ENCODE measurements at places on chromosomes 11 and 22. TPM values are rescaled to one million over a fixed set of nuclear protein-coding genes. Genes with fewer than 3 reads are reported as not detected.

- no peak overlapping the region for H3K4me3 ChIP-seq
- peaks cover 11% of the 10 kb centered on the region for H3K4me1 ChIP-seq
- no peak overlapping the region for H3K27ac ChIP-seq
- H3K36me3 ChIP-seq: no peaks in the 10 kb centered on the region
- no peak for DNase-seq
Observed at GRCh38 chr11:90135016-90135415, 553 bp downstream of the NAALAD2 start.

FAM111A gene
- polyA plus RNA-seq: 27.4 TPM

DNA sequence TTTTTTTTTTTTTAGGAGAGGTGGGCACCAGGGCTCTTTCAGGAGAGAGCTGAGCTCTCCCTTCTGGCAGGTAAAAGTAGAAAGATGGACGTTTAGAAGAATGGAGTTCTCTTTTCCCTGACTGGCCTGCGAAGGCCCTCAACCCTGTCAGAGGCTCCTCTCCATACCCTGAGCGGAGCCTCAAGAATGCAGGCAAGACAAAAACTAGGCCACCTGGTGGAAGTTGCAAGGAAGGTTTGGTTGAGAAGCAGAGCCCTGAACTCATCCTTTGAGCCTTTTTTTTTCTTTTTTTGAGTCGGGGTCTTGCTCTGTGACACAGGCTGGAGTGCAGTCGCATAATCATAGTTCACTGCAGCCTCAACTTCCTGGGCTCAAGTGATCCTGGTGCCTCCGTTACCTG, 1.4 kb downstream of the OTOG start:
- DNase-seq: no peak
- no peak overlapping the region for H3K4me3 ChIP-seq
- H3K27me3 ChIP-seq: no peaks in the 10 kb centered on the region
- H3K36me3 ChIP-seq: no peaks in the 10 kb centered on the region

GDPD4 gene
- not detected for polyA plus RNA-seq

DNA sequence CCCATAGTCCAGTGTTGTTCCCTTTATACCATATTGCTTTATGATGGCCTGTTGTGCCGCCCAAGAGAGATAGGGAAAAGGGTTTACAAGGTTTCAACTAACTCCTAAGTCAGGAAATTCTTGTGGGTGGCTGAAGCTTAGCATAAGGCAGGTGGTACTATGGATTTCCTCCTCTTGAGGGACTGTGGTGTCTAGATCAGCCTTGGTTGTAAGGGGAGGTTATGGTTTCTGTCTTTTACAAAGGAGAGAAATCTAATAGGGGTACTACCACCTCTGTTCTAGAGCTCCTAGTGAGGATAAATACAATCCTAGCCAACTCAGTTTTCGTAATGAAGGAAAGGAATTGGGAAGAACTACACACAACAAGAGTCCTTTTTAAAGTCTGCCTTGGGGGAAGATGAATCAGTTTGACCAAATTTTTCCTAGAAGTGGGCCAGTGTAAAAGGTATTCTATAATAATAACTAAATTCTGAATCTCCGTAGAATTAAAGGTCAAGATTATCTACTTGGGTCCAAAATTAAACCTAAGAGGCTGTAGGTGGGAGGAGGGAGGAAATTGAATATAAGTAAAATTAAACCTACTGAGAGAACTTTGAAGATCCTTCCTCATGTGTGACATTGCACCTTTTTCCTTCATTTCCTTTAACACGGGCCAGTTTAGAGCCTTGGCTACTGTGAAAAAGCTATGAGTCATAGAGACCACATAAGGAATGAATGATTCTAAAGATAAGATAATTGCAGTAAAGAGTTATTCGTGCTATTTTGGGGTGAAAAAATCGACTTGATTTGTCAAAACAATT, 17.2 kb downstream of the DLAT start:
- no peaks in the 10 kb centered on the region for H3K27me3 ChIP-seq
- H3K27ac ChIP-seq: no peak overlapping the region
- H3K4me3 ChIP-seq: no peak overlapping the region
- no peaks in the 10 kb centered on the region for H3K4me1 ChIP-seq

DNA sequence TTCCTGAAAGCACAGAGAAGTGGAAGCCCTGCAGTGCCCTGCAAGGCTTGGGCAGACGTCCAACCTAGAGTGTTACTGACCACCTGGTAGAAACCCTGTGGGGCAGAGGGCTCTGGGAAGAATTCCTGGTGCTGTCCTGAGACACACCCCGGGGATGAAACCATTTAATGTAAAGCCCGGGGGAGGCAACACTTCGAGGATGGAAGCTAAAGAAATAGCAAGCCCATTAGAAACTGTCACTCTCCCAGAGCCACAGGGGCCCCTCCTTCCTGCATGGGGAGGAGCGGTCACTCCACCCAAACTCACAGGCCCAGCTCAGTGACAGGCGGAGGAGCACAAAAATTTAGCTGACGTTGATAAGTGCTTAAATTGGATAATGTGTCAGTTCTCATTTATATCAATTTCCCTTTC, 57.6 kb downstream of the NRXN2 start:
- H3K36me3 ChIP-seq: no peaks in the 10 kb centered on the region
- no peak overlapping the region for H3K4me3 ChIP-seq
- no peak for DNase-seq

SLC17A6 gene
- not detected for polyA plus RNA-seq

DNA sequence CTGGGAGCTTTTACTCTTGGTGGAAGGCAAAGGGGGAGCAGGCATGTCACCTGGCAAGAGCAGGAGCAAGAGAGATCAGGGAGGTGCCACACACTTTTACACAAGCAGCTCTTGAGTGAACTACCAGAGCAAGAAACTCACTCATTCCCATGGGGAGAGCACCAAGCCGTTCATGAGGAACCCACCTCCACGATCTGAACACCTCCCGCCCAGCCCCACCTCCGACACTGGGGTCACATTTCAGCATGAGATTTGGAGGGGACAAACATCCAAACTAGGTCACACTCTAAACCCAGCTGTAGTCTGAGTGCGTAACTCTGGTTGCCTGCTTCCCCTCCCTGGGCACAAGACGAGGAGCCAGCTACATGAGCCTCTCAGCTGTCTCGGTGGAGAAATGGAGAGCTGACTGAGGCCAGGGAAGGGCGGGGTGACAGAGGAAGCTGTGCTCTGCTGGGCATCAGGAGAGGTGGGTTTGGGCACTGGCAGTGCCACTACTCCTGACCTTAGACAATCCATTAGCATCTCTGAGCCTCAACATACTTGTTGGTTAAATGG, 134.6 kb downstream of the PKNOX2 start:
- H3K4me3 ChIP-seq: no peak overlapping the region
- no peak for DNase-seq
- no peaks in the 10 kb centered on the region for H3K36me3 ChIP-seq
- H3K27ac ChIP-seq: no peak overlapping the region
- H3K4me1 ChIP-seq: no peaks in the 10 kb centered on the region

MMP26 gene
- polyA plus RNA-seq: not detected

SAA4 gene
- not detected for polyA plus RNA-seq

- no peak for DNase-seq
- peaks cover 5% of the 10 kb centered on the region for H3K4me1 ChIP-seq
- no peak overlapping the region for H3K27ac ChIP-seq
- no peaks in the 10 kb centered on the region for H3K27me3 ChIP-seq
- no peak overlapping the region for H3K4me3 ChIP-seq
Observed at GRCh38 chr22:25775531-25775930, 33.5 kb downstream of the MYO18B start.

APOA1 gene
- 0.50 TPM for polyA plus RNA-seq

CHADL gene
- 0.10 TPM for polyA plus RNA-seq

DNA sequence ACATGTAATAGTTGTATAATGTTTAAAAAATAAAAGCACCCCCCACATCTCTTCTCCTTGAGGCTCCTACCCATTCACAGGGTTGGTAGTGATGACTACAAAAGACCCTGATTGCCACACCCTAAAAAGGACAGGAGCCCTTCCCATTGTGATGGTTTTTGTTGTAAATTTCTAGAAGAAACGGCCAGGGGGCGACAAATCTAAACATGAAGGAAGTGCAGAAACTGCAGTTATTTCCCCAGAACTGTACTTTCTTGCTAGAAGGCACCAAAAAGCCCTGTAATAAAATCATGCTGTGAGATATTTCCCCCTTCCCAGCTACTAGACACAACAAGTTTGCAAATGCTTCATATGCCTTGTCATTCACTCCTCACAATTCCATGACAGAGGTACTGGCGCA, 10.8 kb downstream of the PRR5L start:
- no peak overlapping the region for H3K27ac ChIP-seq
- H3K36me3 ChIP-seq: no peaks in the 10 kb centered on the region
- H3K27me3 ChIP-seq: no peaks in the 10 kb centered on the region
- H3K4me3 ChIP-seq: no peak overlapping the region

- peak overlapping the region; percentile 85 for H3K4me3 ChIP-seq
- H3K36me3 ChIP-seq: peaks cover 12% of the 10 kb centered on the region
- H3K27me3 ChIP-seq: no peaks in the 10 kb centered on the region
- H3K4me1 ChIP-seq: peaks cover 43% of the 10 kb centered on the region
- no peak for DNase-seq
Observed at GRCh38 chr11:83158357-83158786, 1.4 kb downstream of the PCF11 start.

GRCh38 chr22:28885939-28886338, 2.6 kb downstream of the ZNRF3 start:
- no peak for DNase-seq
- H3K4me1 ChIP-seq: peaks cover 15% of the 10 kb centered on the region
- H3K4me3 ChIP-seq: no peak overlapping the region
- H3K27ac ChIP-seq: no peak overlapping the region

GRCh38 chr22:43550024-43550620, 138.3 kb downstream of the MPPED1 start:
- no peaks in the 10 kb centered on the region for H3K27me3 ChIP-seq
- no peaks in the 10 kb centered on the region for H3K36me3 ChIP-seq
- H3K27ac ChIP-seq: no peak overlapping the region

- no peaks in the 10 kb centered on the region for H3K36me3 ChIP-seq
- H3K27ac ChIP-seq: no peak overlapping the region
- H3K4me3 ChIP-seq: no peak overlapping the region
- DNase-seq: no peak
- no peaks in the 10 kb centered on the region for H3K27me3 ChIP-seq
Observed at GRCh38 chr11:125233736-125234275, 69.3 kb downstream of the PKNOX2 start.

DNA sequence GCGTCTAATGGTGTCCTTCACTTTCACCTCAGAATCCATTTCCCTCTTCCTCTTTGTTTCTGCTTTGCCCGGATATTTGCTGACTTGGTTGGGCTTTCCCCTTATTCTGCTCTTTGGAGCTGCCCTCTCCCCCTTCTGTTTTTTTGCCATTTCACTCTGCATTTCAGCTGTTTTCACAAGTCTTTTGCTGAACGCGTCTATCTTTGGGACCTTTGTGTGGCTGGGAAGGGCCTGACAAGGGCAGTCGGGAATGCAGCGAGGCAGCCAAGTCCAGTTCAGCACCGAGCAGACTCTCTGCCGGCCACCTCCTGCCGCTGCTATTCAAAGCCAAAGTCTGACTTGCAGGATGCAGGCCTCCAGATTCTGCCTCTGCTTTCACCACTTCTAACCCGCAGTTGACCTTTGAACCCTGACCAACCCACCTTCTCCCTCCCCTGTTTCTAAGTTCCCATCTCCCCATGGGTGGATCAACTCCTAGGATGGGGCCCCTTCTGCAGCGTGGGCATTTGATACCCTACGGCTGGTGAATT, 38.2 kb downstream of the FEZ1 start:
- H3K27me3 ChIP-seq: no peaks in the 10 kb centered on the region
- DNase-seq: no peak
- no peak overlapping the region for H3K27ac ChIP-seq
- H3K36me3 ChIP-seq: no peaks in the 10 kb centered on the region

PRG2 gene
- not detected for polyA plus RNA-seq

DNA sequence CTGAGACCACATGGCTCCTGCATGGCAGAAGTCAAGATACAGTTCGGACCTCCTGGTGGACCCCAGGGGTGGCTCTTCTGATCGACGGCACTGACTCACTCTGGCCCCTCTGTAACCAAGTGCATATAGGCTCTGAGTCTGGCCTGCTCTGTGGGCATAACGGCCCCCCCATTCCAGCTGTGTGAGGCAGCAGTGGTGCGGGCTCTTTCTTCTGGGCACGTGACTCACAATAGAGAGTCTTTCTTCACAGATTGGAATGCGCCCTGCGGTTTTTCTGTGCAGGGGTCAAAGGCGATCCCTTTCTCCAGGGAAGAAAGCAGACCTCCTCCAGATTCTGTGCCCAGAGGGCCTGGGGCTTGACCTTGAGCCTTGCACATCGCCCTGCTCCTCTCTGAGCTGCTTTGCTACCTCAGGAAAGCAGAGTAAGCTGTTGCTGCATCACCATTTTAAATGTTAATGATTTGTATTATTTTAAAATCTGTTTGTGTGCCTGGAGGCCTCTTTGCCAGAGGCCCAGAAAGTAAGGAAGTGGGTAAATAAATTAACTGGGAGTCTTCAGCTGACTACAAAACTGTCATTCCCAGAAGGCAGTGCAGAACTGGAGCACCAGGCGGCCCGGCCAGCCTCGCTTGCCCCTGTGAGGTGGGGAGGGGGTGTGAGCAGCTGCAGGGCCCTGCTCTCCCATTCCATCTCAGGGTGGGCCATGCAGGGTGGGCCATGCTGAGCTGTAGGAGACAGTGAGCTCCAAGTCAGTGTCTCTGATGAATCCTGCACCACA, 199.0 kb downstream of the GRIK4 start:
- no peaks in the 10 kb centered on the region for H3K36me3 ChIP-seq
- H3K27ac ChIP-seq: no peak overlapping the region
- no peaks in the 10 kb centered on the region for H3K4me1 ChIP-seq
- no peak overlapping the region for H3K4me3 ChIP-seq
- no peak for DNase-seq

DNA sequence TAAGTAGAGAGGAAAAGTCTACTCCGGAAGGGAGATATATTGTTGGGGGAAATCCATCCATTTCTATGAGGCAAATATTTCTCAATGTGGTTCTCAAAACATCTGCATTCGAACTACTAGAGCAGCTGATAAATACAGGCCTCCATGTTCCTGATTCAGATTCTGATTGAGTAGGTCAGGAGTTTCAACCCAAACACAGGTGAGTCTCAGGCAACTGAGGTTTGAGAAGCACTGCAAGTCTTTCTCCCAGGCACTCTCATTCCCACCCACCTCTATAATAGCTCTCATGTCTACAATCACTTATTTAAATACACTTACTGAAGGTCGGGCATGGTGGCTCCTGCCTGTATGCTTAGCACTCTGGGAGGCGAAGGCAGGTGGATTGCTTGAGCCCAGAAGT, 14.7 kb upstream of the ASPHD2 start:
- DNase-seq: no peak
- H3K36me3 ChIP-seq: no peaks in the 10 kb centered on the region
- H3K4me1 ChIP-seq: no peaks in the 10 kb centered on the region
- no peak overlapping the region for H3K4me3 ChIP-seq
- H3K27ac ChIP-seq: no peak overlapping the region
